ENCODE measurements at places on chromosomes 12 and 14.

DNA sequence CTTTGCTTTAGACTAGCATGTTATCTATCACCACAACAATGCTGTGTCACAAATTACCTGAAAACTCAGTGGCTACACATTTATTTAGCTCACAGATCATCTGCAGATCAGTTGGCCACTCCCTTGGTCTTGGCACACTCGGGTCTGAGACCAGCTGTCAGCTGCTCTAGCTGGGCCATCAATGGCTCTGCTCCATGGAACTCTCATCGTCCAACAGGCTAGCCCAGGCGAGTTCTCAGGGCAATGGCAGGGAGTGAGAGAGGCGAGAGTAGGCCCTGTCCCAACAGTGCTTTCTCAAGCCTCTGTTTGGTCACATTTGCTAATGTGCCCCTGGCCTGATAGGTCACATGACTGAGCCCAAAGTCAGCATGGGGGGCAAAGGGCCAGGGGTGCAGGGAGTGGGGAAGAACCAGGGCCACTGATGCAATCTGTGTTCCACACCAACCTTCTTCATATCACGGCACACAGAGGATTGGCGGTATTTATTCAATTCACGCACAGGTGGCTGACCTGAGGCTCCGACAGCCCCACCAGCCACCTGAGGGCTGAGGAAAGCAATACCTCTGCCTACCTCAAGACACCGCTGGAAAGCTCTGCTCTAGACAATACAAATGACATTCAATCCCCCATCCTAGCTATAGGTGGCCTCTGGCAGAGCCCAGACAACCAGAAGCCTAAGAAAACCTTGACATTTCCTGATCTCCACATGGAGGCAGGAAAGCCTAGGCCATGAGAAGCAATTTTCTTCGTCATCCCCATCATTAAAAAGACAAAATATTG, 82.5 kb downstream of the NT5DC3 start:
- DNase-seq = no peak

DNA sequence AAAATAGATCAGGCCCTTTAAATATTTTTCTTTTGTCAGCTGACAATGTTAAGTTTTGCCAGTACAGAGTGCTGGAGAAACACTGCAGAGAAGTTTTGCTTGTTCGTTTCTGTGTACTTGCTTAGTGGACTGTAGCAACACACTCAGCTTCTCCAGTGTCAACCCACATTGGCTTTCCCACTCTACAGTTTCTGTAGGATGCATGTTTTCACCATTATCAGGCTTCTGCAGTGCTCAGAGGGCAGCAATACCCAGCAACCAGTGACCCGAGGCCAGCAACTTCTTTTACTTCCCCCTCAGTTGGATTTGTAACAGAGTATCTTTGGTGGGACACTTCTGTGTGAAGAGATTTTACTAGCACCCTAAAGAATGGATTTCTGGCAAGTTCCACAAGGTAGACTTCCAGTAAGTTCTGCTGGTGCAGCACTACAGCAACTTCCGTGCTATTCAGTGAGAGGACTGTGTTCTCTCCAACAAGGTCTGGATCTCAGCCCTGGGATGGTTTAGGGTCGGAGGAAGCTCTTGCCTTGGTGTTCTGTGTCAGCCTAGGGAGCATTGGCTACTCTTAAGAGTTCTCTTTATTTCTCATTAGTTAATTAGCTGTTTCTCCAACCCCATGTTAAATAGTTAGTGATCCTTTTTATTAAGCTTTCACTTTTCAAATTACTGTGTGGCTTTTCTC, 70.4 kb downstream of the FUT8 start:
- no peak for DNase-seq

DNA sequence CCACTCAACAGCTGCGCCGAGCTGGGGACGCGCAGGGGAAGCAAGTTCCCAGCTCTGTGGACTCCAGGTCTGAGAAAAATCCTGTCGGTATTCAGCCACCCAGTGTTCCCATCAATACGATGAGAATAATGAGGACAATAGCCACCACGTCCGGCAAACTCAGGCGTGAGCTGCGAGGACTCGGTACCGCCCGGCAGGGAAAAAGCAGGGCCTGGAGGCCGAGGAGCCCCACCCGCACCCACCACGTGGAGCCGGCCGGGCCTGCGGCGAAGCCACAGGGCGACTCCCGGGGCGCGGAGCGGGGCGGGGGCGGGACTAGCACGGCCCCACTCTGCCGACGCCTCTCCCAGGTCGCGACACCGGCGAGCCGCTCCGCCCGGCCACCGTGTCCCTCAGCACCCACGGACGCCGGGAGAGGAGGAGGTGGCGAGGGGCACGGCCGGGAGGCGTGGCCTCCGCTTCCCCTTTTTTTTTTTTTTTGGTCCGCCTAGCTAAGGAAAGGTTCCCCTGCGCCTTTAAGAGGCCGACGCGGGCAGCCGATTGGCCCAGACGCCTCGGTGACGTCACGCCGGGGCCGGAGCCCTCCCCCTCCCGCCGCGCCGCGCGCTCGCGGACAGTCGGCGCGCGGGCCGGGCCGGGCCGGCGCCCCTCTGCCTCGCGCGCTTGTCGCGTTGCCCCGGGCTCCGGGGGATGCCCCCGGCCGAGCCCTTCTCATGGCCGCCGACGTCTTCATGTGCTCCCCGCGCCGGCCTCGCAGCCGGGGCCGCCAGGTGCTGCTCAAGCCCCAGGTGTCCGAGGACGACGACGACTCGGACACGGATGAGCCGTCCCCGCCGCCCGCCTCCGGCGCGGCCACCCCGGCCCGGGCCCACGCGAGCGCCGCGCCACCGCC, at the start of gene MLXIP:
TSS of gene MLXIP (plus strand) at position 616 of the 892 bp plus-strand sequence. CDS start at position 714, 98 bp downstream.
- DNase-seq = peak; percentile 68

DNA sequence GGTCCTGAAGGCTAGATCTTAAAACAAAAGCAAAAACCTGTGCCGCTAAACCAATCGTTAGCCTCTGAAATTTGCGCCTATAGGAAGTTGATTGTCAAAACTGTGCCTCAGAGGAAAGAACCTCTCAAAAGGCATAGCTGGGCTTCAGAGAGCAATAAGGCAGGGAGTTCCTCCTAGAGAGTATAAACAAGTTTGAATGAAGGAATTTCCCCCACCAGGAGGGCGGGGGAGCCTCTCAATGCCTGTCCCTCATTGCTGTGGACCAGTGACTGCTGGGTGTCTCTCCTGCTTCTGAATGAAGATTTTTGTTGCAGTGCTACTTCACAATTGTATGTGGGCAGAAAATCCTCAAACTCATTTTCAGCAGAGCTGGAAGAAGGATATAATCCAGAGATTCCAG, 88.6 kb downstream of the KCNK10 start:
- no peak for DNase-seq

DNA sequence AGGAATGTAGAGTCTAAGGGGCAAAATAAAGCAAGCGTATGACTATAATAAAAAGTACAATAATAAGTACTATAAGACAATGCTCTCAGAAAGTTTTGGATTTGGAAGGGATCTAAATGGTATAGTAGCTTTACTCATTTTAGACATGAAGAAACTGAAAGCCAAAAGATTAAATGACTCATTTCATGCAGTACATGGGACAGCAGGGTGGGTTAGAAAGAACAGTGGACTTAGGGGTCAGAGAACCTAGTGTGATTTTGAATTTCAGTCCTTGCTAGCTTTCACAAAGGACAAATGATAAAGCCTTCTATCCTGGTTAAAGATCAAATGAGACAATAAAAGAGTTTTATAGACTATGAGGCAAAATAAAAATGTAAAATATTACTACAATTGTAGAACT, 6.8 kb upstream of the LEMD3 start:
- DNase-seq = no peak

DNA sequence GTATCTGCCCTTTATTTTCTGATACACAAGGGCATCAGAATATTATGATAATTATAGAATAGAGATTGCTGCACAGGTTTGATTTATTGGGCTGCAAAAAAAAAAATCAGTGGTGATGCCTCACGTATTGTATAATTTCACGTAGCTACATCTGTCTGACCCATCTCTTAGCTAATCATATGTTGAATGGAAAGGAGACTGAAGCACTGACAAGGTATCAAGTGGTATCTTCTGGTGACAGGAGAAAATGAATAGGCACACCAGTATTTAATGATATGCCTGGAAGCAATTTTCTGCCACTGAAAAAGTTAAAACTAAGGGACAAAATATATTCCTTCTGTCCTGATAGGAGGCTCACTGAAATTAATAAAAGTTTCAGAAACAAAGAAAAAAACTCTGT, 837.2 kb upstream of the FBXO33 start:
- no peak for DNase-seq

- DNase-seq = no peak
Observed at GRCh38 chr12:14938301-14938700, at the start of gene ERP27. ERP27 (minus strand) TSS chr12:14938537; CDS start chr12:14938508, 29 bp downstream.

DNA sequence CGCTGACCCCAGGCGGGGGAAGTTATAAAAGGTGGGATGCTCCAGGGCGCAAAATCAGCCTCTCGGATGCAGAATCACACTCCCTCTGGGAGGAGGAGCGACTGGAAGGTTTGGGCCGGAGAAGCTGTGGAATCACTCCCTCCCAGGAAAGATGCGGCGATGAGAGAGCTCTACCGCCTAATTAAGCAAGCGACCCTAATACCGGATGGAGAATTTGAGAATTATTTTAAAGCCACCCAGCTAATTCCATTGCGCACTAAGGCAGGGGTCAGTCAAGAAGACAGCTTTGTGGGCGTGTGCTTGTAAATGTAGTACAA, 1.9 kb downstream of the COL2A1 start:
- DNase-seq = no peak

DNA sequence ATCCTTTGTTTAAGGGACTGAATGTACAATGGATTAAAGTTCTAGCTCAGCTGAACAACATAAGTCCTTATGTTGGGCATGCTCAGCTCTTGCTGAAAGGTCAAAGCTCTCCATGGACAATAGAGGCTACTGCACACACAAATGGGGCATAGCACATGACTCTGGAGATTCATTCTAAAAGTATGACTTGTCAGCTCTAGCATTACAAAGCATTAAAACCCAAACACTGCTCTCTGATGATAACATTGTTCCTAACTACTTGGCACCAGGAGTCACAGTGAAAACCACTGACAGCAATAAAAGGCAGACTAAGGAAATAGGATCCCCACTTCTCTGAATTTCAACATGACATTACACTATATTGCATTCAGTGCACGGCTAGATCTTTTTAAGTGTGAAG, 21.9 kb upstream of the FSCB start:
- DNase-seq = no peak

- DNase-seq = no peak
Observed at GRCh38 chr14:78581229-78581628, 411.1 kb downstream of the NRXN3 start.

DNA sequence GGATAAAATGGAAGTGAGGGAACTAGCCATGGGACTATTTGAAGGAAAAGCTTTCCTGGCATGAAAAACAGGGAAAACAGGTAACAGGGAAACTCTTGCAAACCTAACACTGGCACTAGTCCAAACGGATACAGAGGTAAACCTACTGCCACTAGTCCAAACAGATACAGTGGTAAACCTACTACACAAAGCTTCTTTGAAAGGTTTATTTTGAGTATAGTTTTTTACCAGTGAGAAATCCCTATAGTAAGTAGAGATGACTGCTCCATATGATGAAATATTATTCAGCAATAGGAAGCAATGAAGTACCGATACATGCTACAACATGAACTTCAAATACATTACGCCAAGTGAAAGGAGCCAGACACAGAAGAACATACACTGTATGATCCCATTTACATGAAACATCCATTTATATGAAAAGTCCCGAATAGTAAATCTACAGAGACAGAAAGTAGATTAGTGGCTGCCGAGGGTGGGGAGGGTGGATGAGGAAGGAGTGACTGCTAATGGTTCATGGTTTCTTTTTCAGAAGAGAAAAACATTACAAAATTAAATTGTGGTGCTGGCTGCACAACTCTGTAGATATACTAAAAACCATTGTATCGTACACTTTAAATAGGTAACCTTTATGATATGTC, 25.5 kb downstream of the SPTLC2 start:
- DNase-seq = no peak

- DNase-seq = peak; percentile 71
Observed at GRCh38 chr12:122021822-122022392, at the start of gene BCL7A. BCL7A (plus strand) TSS chr12:122021884; CDS start chr12:122022092, 208 bp downstream.

DNA sequence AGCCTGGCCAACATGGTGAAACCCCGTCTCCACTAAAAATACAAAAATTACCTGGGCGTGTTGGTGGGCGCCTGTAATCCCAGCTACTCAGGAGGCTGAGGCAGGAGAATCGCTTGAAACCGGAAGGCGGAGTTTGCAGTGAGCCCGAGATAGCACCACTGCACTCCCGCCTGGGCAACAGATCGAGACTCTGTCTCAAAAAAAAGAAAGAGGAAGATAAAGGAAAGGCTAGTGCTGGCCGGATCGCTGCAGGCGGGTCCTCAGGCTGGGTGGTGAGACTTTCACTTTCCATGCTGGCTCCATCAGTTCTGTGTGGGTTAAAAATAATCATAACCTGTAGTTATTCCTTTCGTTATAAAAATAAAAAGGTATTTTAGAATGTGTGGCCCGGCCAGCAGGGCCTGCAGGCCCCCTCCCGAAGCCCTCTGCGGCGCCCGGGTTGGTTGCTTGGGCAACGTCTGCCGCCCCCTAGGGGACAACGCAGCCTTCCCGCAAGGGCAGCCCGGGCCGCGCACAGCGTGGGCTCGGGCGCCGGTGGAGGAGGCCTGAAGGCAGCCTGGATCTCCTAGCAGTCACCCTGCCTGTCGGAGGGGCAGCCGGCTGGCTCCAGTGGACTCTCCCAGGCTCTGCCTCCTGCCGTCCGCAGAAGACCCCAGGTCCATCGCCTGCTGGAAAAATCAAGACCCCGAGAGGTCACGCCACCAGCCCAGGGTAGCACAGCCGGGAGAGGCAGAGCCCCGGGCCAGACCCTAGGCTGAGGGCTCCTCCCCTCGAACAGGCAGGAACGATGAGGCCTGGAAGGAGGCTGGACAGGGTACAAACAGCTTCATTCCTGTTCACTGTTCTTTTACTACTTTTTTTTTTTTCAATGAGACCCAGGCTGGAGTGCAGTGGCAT, 5.0 kb upstream of the SLC25A47 start:
- peak; percentile 25 for DNase-seq

GRCh38 chr12:96422192-96422591, 22.0 kb upstream of the CDK17 start:
- no peak for DNase-seq

DNA sequence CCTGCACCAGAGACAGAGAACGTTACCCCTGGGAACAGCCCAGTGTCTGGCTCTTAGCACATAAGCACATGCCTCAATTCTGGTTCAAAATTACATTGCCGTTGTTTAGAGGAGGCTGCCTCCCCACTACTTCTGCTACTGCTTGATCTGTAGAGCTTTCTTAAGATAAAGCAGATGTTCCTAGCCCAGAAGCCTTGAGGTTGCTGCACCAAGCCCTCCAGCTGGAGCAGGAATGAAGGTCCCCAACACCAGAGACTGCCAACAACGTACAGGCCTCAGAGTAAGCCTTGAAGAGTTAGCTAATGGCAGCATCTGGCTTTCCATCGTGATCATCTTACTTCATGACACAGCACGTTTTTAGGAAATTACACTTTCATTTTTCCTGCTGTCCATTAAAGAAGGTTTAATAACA, 34.7 kb upstream of the AMIGO2 start:
- no peak for DNase-seq
